HepG2 (cell line): ENCODE measurements at places on chromosomes 2 and 18. TPM values are rescaled to one million over a fixed set of nuclear protein-coding genes. Genes with fewer than 3 reads are reported as not detected.

TWIST2 gene
- total RNA-seq: 0.11 TPM in 1 of 2 replicates, not detected in the other

DNA sequence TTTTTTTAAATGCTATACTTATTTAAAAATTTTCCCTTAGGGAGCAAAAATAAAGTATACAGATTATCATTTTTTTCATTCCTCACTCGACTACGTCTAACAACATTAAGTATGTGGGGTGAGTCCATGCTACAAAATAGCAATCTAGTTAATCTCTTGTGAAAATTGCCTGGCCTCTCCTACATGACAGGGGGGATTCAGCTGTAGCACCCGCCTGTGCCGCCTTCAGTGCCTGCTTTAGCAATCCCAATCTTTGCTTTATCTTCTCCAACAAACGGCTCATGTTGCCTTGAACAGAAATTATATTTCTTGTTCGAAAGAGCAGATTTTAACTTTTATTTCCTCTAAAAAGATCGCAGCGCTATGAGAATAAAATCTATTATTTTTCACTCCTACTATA lies 2.4 kb upstream of the SOX11 start:
- H3K27me3 ChIP-seq: no peaks in the 10 kb centered on the region
- H3K27ac ChIP-seq: no peak overlapping the region
- H3K4me3 ChIP-seq: no peak overlapping the region
- H3K36me3 ChIP-seq: no peaks in the 10 kb centered on the region

CD8A gene
- not detected in 2 replicates for total RNA-seq

GRCh38 chr2:182069908-182070307 lies 84.3 kb downstream of the PPP1R1C start:
- DNase-seq: no peak
- H3K36me3 ChIP-seq: no peaks in the 10 kb centered on the region
- no peak overlapping the region for H3K4me3 ChIP-seq
- no peaks in the 10 kb centered on the region for H3K27me3 ChIP-seq
- 0 out of 2 replicates have a peak, but pooled peaks cover 12% of the 10 kb centered on the region for H3K4me1 ChIP-seq

GRCh38 chr2:43080571-43081021 lies 145.8 kb downstream of the ZFP36L2 start:
- no peak overlapping the region for H3K4me3 ChIP-seq
- H3K27me3 ChIP-seq: no peaks in the 10 kb centered on the region
- no peak overlapping the region for H3K27ac ChIP-seq
- H3K4me1 ChIP-seq: peaks cover 40% of the 10 kb centered on the region
- no peaks in the 10 kb centered on the region for H3K36me3 ChIP-seq

DSG4 gene
- total RNA-seq: not detected in 2 replicates

DNA sequence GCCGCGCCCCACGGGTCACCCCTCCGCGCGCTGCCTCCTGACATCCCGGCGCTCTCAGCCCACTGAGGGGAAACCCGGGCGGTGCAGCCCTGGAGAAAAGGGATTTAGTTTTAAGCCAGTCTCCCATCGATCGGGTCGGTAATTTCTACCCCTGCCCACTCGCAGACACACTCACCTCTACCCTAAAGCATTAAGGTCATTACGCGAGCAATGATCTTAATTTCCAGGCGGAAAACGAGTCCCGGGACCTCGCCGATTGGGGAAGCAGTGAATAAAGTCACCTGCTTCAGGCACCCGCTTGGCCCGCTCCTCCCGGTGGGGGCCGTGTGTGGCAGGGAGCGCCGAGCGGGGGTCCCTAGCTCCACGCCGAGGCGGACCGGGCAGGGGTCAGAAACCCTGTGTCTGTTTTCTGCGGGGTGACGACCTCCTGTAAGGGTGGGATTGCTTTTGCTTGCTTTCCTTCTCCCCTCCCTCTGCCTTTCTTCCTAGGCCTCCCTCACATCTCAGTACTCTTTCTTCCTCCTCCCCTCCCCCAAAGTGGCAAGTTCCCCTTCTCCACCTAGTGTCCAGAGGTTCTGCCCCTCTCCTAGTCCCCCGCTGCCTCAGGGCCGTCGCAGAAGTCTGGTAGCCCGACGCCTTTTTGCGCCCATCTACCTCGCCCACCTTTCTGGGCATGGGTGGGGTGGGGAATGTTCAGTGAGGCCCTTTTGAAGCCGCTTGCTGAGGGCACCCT lies 142.6 kb downstream of the MEIS1 start:
- H3K27me3 ChIP-seq: peaks cover 24% of the 10 kb centered on the region
- H3K4me1 ChIP-seq: peaks cover 36% of the 10 kb centered on the region
- no peak overlapping the region for H3K4me3 ChIP-seq
- DNase-seq: no peak
- H3K36me3 ChIP-seq: no peaks in the 10 kb centered on the region
